ENCODE measurements at places on chromosomes 6 and 20.

- no peak for DNase-seq
Observed at GRCh38 chr6:5680095-5680494, 326.6 kb downstream of the NRN1 start.

DNA sequence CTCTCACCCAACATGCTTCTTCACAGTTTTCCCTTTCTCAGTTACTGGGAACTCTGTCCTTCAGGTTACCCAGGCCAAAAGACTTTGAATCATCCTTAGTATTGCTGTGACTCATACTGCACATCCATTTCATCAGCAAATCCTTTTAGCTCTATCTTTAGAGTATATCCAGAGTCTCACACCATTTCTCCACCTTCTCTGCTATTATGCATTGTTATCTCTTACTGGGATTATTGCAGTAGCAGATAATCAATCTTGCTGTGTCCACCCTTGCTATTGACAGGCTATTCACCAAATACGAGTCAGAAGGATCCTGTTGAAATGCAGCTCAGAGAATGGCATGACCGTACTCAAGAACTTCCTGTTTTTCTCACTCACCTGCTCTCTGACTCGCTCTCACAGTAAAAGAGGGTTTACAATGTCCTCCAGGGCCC lies 57.3 kb downstream of the BCKDHB start:
- DNase-seq: no peak

GRCh38 chr6:25874118-25874517 lies at the start of gene SLC17A3:
TSS of gene SLC17A3 (minus strand) at chr6:25874243. CDS start at chr6:25868387, 5,856 bp downstream.
- no peak for DNase-seq

DNA sequence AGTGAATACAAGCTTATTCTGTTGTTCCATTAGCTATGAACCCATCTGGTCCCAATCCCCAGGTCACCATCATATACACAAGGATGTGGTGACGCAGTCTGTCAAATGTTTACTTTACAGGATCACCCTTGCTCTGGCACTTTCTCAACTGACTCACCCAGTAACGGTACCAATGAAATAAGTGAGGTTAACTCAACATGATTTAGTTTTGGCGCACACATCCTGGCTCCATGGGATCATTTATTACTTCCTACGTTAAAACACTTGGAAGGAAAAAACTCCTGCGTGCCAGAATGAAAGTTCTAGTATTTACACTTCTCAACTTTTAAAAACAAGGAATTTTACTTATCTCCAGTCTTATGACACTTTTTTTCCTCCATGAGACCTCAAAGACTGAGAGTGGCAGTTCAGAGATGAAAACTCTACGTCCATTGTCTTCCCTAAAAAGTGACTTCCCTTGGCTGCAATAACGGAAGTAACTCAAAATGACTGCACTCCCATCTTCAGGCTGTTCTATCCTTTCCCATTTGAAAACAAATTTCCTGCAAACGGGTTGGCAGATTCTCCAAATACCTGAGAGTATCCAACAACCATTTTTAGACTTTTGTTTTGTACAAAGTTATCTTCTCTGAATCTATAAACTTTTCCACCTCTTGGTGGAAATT lies 15.9 kb downstream of the AGPAT4 start:
- no peak for DNase-seq

DNA sequence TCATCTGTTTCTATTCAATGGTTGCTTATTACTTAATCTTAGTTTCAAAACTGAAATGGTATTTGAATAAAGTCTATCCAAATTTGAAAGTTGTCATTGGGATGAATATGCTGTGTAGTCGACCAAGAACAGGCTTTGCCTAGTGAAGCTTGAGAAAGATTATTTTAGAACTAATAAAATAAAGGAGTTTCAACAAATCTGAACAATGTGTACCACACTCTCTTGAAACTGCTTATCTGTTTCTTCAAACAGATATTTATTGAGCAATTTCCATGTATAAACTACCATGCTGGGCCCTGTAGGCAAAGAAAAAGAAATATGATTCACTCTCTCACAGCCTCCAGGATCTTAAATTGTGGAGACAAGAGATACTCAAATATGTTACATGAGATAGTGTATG lies 174.4 kb downstream of the OGFRL1 start:
- DNase-seq: no peak

DNA sequence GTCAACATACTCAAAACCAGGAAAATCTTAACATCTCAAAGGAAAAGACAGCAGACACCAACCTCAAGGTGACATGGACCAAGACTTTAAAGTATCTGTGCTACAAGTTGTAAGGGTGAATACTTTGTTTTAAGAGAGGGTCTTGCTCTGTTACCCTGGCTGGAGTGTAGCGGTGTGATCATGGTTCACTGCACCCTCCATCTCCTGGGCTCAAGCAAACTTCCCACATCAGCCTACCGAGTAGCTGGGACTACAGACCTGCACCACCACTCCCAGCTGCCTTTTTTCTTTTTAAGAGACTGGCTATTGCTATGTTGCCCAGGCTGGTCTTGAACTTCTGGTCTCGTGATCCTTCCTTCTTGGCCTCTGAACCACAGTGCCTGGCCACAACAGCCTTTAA lies 9.7 kb downstream of the AMD1 start:
- DNase-seq: no peak

- no peak for DNase-seq
Observed at GRCh38 chr6:33198853-33199436, 1.5 kb downstream of the RXRB start.

DNA sequence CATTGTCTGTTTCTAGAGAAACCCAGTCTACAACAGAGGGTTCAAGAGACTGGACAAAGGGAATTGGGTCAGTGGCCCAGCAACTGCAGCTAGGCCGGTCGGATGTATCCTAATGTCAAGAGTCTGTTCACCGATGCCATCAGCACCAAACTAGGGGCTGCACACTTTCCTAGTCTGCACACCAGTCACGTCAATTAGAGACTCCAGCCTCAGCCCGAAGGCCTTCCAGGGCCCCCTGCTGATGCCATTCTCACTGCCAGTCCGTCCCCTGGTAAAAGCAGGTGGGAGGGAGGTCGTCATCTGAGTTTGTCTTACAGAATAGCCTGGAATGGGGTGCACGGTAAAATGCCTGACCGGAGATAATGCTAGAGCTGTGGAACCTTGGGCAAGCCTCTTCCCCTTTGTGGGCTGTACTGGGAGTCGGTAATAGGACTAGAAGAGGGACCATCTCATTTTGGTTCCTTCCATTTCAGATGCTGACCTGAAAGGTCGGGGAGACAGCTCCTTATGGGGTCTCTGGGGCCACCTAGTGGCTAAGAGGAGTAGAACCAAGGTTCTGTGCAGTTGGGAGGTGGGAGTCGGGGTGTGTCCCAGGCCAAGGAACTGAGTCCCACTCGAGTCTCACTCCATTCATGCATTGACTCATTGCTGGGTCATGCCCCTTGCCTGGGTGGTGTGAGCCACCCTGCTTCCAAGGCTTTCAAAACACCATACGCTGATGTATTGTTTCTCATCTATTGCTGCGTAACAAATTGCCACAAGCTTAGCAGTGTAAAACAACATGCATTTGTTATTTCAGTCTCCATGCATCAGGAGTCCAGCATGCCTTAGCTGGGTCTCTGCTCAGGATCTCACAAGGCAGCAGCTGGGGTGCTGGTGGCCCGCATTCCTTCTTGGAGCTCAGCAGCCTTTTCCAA lies 5.1 kb downstream of the SOX12 start:
- DNase-seq: peak; percentile 84

DNA sequence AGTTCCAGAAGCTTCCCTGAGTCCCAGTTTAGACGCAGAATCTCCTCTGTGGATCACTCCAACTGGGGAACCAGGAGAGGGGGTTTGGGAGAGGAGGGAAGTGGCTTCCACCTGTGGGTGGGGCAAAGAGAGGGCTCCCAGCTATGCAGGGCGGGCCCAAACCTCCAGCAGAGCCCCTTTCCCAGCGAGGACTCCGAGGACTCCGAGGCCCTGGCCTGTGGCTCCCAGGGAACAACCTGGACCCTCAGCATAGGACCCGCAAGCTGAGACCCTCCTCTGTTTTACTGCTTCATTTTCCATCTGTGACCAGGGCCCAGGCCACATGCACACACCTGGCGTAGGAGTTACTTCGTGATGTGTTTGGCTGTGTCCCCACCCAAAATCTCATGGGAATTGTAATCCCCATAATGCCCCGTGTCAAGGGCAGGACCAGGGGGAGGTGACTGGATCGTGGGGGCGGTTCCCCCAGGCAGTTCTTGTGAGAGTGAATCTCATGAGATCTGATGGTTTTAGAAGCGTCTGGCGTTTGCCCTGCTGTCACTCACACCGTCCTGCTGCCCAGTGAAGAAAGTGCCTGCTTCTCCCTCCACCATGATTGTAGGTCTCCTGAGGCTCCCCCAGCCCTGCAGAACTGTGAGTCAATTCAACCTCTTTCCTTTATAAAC lies 27.9 kb downstream of the NTSR1 start:
- peak; percentile 37 for DNase-seq

DNA sequence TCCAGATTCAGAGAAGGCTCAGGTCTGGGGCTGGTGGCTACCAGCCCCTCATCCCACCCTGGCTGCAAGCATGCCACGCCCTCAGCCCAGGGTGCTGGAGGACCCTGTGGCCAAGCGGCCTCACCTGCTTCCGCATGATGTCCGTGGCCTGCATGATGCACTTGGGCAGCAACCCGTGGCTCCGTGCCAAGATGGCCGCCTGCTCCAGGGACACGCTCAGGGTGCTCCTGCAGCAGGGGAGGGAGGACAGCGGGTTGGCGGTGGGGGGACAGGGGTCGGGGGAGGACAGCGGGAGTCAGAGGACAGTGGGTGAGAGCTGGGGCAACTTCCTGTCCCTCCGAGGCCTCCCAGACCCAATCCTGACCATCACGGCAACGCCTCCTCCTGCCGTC lies 200.1 kb downstream of the PREX1 start:
- DNase-seq: no peak

DNA sequence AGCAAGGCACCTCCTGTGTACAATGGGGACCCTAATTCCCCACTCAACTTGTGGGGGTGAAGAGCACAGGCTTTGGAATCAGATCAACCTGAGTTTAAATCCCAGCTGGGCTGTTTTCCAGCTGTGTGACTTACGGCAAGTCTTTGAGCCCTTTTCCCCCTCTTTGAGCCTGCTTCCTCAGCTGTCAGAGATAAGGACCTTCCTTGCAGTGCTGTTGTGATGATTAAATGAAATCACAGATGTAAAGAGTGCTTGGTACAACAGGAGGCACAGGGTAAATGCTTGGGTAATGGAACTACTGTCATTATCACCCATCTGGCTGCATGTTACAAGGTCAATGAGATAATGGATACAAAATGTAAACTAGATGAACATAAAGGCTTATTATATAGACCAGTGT lies 3.2 kb downstream of the SNX21 start:
- DNase-seq: peak; percentile 42

DNA sequence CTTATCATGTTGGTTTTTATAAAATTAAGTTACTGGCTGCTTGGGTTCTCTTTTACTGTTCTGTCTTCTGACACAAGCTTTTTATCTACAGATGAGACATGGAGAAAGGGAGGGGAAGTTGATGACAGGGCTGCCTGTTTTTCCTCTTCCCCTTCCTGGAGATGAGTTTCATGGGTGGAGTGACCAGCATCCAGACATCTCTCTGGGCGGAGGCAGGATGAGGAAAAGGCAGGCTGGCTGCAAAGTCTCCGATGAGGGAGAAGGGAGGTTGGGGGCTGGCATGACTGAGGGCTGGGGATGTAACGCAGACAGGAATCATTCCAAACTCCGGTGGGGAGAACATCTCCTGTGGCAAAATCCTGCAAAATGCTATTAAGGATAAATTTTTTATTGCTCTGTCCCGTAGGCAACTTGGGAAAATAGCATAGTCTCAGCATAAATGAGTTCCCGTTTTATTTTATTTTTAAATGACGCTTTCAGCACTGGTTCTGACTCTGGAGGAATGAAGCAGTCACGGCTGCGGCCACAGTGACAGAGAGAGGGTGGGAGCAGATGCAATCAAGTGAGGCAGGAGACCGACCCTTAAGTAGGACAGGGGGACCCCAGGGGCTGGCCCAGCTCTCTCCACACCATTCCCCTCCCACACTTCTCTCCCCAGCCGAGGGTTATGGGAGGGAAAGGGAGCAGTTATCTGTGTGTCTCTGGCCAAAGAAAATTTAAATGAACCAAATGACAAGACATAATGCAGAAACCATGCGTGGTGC lies 108.8 kb upstream of the PMEPA1 start:
- DNase-seq: no peak

GRCh38 chr20:36268440-36269342 lies 32.4 kb downstream of the AAR2 start:
- no peak for DNase-seq

DNA sequence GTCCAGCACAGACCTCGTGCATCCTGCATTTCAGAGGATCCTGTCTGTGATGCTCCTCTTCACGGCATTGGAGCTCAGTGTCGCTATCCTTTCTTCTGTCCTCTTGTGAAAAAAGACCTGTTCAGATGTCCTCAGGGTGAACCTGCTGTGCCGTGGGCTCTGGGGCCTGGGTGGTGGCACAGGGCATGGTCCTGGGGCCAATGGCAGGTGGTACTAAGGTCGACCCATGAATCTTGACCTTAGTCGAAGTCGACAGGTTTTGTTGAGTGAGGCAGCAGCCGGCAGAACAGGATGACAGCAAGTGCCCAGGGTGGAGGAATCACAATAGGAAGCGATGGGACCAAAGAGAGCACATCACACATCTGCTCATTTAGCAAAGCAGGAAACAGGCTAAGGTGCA lies 22.0 kb upstream of the MAS1L start:
- DNase-seq: no peak

- no peak for DNase-seq
Observed at GRCh38 chr6:90382760-90383159, 86.1 kb upstream of the BACH2 start.

GRCh38 chr20:40953856-40954255 lies 74.8 kb upstream of the TOP1 start:
- no peak for DNase-seq

- DNase-seq: no peak
Observed at GRCh38 chr6:169085466-169085865, 168.2 kb downstream of the THBS2 start.

All from NCI-H524 (cell line).